ENCODE measurements at places on chromosomes 12 and 14.
A peak's percentile ranks its signal among the peaks of the same experiment; 100 is the strongest.

DNA sequence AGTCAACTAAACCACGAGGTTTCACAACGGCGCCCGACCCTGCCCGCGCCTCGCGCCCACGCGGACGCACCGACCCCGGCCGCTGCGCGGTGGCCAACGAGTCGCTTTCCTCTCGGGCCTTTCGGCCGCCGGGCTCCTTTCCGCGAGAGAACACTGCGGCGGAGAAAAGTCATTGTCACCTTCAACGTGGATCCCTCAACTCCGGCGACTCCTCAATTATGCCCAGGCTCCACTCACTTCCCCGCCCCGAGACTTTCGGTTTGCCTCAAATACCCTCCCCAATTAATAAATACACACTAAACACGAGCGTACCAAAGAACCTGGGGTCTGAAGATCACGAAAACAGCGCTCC is 450 bp downstream of the SINHCAF start:
- peak; percentile 34 for DNase-seq

DNA sequence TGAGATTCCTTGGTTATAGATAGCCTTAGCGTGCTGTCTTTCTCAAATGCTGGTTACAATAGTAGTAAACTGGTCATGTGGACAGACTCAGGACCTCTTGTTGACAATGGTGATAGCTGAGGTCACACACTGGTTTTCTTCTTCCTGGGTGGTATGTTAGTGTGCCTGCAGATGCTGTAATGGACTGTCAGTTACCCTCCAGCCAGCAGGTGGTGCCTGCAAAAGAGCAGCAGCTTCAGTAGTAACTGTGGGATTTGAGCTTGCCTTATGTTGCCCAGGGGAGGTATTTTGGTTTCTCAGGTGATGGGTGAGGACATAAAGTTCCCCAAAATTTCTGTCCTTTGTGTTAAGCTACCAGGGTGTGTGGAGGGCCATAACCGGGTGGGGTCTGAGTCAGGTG is 33.7 kb upstream of the SCAF11 start:
- DNase-seq = no peak

- no peak for DNase-seq
These were observed 19.4 kb downstream of the LPCAT3 start for GRCh38 chr12:6998715-6999451.

DNA sequence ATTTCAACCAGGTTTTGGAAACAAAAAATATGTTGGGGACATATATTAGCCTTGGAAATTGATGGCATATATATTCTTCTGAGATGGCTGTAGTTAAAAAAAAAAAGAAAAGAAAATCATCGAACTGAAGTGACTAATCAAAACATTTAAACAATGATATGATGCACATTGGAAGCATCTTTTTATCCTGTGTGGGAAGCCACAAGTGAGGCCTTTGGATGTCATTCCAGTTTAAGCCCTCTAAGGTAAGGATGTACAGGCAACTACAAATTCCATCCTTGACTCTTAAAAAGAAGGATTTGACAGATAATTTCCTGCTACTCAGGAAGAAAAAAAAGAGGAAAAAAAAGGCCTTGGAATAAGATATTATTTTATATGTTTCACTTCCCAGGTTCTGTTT is 9.6 kb upstream of the PTPRB start:
- DNase-seq = no peak

- DNase-seq = no peak
These were observed 747.3 kb downstream of the NRXN3 start for GRCh38 chr14:78917462-78917861.

DNA sequence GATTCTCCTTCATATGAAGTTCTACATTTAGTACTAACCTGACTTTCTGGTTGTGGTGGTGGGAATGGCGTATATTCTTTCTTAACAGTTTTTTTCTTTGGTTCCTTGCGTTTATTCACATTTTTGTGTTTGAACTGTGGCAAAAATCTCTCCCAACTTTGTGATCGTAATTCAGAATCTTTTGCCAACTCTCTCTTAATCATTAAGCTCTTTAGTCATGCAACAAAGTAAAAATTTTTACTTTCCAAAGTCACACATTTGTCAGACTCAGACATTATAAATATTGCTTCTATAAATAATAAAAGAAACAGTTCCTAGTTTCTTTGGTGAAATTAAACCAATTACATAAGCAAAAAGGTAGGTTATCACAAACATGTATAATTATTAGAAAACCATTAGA is 7.5 kb downstream of the KRR1 start:
- no peak for DNase-seq

DNA sequence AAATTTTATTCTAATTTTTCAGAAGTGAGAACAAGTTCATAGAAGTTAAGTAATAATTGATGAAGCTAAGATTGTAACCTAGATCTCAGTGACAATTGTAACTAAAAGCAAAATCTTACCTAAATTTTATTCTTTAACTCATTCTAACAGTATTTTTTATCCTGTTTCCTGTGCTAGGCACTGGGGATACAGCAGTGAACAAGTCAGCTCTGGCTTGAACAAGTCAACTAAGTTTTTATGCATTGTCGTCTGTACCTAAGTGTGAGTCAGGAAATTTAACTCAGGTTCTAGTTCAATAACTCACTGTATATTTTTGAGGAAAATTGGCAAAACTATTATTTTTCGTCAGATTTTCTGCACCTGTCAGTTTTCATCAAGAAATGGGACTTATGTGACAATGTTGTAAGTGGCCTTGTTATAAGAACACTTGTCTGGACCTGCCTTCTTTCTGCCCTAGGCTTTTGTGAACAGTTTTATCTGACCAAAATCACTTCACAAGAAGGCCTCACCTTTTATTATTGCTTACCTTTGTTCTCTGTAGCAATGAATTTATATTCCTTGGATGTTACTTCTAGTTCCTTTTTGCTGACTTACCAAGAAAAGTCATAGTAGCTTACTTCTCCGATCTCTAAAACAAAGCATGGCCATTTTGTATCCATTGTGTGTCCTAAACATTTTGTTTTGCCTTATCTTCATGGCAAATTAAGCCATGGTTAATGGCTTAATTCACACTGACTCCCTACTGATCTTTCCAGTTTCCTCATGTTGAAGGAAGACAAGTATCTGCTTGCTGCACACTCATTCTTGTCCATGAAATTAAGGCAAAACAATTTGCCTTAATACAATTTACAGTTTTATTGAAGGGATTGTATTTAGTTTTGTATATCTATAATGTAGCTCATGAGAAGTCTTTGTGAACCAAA is 2.7 kb downstream of the TMTC3 start:
- DNase-seq = no peak

GRCh38 chr14:86942936-86943335 is 1050.0 kb downstream of the GALC start:
- no peak for DNase-seq

DNA sequence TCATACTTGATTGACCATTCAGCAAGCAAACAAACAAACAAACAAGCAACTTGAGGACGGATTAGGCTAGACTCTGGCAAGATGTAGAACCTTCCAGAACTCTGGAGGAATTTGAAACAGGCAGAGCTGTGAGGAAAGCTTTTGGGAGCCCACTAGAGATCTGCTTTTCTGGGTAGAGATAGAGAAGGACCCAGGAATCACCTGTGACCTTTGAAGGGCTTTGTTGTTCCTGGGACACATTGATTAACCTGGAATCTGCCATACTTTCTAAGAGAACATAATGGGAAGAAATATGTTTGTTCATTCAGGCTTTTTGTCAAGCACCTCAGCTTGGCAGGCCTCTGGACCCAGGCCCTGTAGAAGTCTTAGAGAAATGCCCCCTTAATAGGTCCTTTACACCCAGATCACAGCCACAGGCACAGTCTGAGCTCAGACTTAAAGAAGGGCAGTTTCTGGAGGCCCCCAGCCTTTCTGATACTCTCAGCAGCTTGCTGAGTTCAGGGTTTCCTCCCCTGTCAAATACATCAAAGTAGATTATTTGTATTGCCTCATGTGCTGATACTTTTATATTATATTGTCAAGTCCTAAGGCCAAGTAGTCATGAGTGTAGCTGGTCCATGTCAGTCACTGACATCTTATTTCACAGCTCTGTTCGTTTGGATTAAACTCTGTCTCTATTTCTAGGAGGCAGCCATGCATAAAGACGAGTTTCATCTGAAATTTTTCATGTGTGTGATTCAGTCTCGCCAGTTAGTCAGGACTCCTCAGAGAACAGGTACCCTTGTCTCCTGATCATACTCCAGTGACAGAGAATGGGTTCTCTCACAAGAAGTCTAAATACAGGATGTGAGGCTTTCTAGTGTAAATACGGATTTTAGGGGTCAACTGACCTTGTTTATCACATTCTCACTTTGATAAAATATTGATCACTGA is 1.1 kb upstream of the SENP1 start:
- no peak for DNase-seq

- no peak for DNase-seq
These were observed 19.2 kb downstream of the PACS2 start for GRCh38 chr14:105333613-105334364.

All from nucleus accumbens (tissue), 56 donors.